ENCODE measurements at places on chromosomes 5 and 9.

DNA sequence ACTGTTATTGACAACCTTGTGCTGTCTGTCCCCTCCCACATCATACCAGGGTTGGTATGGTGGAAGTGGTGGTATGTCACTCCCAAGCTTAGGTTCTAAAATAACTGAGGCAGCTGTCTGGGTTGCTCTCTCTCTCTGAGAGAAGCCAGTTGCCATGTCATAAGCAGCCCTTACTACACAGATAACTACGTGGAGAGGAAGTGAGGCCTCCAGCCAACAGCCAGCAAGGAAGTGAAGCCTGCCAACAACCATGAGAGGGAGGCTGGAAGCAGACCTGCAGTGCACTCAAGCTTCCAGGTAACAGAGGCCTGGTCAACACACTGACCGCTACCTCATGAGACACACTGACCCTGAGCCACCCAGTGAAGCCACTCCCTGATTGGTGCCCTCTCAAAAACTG, 18.6 kb downstream of the CTNNAL1 start:
- DNase-seq: no peak

GRCh38 chr5:158590746-158591300, 508.9 kb downstream of the EBF1 start:
- no peak for DNase-seq

DNA sequence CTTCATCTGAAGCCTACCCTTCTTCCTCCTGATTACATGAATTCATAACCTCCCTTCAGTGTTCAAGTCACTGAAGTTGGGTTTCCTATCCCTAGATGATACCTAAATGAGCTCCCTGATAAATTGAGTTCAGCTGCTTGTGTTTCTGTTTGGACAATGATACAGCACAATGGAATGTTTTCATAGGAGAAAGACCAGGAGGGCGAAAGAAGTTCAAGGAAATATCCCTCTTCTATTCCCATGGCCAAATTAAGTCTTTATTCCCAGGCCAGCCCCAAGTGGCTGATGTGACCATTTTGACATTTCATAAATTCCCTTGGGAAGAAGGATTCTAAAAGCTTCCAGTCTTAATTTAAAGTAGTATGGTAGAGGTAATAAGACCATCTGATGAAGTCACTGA, 555.8 kb upstream of the CLINT1 start:
- DNase-seq: no peak

DNA sequence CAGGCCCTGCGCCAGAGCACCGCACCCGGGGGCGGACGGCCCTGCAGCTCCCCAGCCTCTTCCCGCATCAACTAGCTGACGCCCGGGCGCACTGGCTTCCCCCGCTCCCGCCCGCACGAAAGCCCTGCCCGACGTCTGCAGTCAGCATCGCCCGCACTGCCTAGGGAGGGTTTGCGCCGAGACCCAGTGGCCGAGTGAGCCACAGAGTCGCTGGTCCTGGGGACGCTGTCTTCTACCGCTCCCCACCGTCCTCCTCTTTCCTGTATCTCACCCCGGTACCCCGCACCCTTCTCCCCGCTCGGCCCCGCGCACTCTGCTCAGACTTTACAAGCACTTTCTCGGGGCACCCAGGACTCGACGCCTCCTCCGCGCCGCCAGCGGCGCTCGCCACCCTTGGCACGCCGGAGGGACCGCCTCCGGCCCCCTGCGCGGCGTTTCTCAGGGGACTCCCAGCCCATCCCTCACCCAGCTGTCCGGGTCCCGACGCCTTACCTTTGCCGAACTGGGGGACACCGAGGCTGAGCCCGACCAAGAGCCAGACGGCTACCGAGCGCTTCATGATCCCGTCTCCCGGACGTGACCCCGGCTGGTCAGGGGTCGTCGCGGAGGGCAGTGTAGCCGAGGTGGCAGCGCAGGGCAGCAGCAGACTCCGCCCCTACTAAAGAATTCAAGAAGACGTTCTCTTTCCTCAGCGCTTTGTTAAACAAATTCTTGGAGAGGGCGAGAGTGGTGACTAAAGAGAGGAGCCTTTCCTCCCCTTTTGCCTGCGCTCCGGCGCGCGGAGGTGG, 670 bp downstream of the EDIL3 start:
- no peak for DNase-seq

- no peak for DNase-seq
These were observed 2034.6 kb upstream of the ACO1 start for GRCh38 chr9:30349526-30350513.

DNA sequence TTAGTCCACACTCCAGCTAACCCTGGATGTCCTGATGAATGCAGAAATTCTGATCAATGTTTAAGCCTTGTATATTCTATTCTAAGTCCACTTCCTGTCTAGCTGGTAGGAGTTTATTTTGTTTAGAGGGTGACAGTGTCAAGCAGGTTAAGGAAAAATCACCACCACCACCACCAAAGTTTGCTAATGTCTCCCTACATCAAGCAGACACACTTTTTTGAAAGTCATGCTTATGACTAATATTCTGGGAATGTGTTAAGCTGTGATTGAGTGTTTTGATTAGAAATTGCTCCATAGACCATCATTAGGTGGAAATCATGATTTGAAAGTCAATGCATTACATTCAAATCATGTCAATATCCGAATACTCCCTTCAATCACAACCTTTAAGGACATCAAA, 1530.1 kb downstream of the MAT2B start:
- no peak for DNase-seq

DNA sequence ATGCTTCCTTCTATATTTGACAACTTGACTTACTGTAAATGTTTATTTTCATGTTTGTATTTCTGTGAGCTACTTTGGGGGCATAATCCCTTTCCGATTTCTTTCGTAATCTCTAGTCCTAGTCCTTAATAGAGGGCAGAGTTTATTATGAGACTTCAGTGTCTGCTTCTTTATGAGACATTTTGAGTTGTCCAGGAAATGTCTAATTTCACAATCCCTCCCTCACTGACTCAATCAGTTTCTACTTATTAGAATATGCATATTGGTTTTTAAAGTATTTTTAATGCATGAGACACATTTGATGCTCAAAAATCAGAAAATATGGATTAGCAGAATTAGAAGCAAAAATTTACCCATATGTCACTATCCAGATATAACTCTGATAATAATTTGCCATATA, 160.9 kb downstream of the FOCAD start:
- DNase-seq: no peak

- no peak for DNase-seq
These were observed 9.8 kb downstream of the SECISBP2 start for GRCh38 chr9:89328064-89328463.

- no peak for DNase-seq
These were observed 257.7 kb downstream of the GABRG2 start for GRCh38 chr5:162325143-162325727.

GRCh38 chr9:99326917-99327189, 104.8 kb downstream of the SEC61B start:
- DNase-seq: no peak

DNA sequence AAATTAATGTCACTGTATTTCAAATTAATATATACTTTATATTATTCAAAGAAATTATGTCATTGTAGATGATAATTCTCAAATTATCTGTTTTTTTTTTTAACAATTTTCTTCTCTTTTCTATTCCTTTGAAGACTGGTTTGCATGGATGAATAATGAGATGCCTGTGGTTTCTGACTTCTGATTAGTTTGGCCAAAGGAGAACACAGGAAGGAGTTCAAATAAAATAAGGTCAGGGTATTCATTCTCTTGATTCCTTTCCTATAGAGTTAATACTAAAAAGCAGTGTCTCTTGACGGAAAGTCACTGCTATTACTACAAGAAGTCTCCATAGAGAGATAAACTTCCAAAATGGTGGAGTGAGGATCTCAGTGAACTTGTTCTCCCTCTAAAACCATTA, 279.6 kb upstream of the FTMT start:
- no peak for DNase-seq

DNA sequence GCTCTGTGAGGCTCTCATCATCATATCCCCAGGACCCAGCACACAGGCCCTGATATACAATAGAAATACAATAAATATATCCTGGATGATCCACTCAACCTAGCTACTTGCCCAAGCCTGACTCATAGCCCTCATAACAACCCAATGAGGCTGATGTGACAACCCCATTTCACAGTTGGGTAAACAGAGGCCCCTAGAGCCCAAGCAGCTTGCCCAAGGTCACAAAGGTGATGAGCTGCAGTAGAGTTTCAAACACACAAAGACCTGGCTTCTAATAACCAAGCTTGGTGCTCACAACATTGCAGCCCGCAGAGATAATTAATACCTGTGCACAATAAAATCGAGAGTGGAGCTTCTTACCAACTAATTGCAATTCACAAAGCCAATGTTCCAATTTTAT, 3.2 kb upstream of the AKNA start:
- DNase-seq: no peak

- no peak for DNase-seq
These were observed 1068.7 kb downstream of the CDH12 start for GRCh38 chr5:21784487-21784886.

- no peak for DNase-seq
These were observed 47.4 kb downstream of the NDUFS4 start for GRCh38 chr5:53607886-53608285.

- no peak for DNase-seq
These were observed 163.9 kb upstream of the RASA1 start for GRCh38 chr5:87103616-87104287.

DNA sequence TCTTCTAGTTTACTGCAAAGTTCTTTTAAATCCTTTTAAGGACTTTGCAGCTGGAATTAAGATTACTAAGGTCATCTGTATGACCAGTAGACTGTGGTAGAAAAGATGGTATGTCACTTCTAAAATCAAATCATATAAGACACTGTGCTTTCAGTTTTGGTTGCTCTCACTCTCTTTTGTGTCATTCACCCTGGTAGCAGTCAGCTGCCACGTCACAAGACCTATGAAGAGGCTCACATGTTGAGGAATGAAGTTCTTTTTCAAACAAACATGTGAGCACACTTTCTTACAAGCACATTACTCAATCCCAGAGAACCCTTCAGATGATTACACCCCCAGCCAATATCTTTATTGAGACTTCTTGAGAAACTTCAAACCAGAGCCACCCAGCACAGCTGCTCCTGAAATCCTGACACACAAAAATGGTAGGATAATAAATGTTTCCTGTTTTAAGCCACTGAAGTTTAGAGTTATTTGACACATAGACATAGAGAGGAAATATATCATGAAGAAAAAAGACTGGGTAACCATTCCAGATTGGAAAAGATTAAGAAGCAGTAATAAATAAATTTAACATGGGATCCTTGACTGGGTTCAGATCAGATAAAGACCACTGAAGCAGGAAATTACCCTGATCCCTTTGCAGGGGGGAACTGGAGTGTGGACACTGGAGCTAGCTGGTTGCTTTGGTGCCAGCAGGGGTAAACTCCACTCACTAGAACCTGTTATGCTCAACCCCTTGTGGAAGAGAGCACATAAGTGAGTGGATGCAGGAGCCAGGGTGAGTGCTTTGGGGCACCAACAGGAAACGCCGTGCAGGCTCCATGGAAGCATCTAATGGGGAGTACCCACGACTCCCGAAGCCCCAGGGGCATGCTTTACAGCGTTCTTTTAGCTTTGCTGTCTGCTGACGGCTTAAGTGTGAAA, 64.1 kb downstream of the SLCO4C1 start:
- DNase-seq: no peak

DNA sequence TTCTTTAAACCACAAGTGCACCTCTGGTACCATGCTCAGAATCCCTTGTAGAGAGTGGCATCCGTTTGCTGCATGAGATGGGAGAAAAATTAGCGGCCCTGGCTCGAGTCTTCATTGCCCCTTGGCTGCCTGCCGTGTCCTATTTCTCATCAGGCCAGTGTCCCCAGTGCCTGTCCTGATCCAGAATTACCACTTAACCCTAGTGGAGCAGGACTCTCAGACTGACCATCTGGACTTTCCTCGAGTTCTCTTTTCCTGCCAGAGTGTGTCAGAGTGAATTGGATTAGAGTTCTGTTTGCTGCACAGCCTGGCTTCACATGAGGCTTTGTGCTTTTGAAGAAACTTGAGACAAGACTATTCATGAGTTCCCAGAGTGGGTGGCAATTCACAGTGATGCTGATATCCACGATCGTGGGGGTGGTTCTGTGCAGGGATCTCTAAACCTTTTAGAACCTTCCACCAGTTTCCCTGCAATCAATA, 92.6 kb downstream of the C9orf152 start:
- DNase-seq: no peak

GRCh38 chr9:82934949-82935348, 128.0 kb downstream of the RASEF start:
- no peak for DNase-seq

DNA sequence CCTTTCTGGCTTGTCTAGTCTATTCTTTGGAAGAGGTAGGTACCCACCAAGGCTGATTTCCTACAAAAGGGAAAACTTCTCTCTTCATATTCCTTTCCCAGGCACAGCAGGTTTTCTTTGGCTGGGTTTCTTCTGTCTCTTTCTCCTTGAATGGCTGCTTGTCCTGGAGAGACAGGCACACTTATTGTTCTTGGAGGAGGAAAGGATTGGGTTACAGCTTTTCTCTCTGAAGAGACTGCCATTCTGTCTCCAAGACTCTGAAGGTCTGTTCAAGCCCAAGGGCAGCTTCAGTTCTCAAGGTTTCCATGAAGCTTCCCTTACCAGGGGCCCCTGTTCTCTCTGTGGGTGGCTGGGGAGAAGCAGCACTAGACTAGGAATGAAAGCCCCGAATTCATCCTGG, 33.9 kb downstream of the ACTBL2 start:
- no peak for DNase-seq

- no peak for DNase-seq
These were observed 281.9 kb upstream of the PUM3 start for GRCh38 chr9:3125602-3126405.

DNA sequence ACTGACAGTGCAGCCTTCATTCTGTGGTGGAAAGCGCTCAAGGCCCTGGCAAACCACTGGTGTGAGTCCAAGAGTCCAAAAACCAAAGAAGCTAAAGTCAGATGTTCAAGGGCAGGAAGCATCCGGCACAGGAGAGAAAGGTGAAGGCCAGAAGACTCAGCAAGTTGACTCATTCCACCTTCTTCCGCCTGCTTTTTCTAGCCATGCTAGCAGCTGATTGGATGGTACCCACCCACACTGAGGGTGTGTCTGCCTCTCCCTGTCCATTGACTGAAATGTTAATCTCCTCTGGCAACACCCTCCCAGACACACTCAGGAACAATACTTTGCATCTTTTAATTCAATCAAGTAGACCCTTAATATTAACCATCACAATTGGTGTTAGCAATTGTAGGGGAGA, 296.1 kb downstream of the NDUFS4 start:
- DNase-seq: no peak

GRCh38 chr9:109046346-109046745, 33.0 kb upstream of the CTNNAL1 start:
- DNase-seq: no peak

GRCh38 chr5:148206620-148207019, 3.8 kb downstream of the SPINK6 start:
- no peak for DNase-seq

- DNase-seq: no peak
These were observed 379.5 kb upstream of the EDIL3 start for GRCh38 chr5:84764227-84764626.

- no peak for DNase-seq
These were observed 340.0 kb upstream of the PIK3R1 start for GRCh38 chr5:67875601-67876000.

DNA sequence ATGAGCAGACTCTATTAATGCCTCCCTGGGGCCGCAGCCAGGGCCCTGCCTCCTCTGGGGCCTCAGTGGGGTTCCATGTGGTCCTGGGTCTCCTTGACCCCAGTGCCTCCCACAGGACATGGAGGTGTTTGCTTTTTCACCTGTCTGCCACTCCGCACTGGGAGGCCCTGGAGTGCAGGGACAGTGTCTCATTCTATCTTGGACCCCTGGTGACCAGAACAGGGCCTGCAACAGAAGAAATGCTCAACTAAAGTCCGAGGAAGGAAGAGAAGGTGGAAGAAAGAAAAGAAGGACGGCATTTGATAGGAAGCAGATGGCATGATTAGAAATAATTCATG, 243.2 kb downstream of the CDK5RAP2 start:
- DNase-seq: no peak

GRCh38 chr9:112764344-112764743, 13.8 kb downstream of the SNX30 start:
- no peak for DNase-seq

All from NCI-H510A (cell line).